ENCODE measurements at places on chromosomes 12 and 14.

GRCh38 chr14:63543826-63544406, 739 bp upstream of the PPP2R5E start:
- no peak for DNase-seq

GRCh38 chr12:47746073-47746472, 12.6 kb downstream of the RAPGEF3 start:
- no peak for DNase-seq

DNA sequence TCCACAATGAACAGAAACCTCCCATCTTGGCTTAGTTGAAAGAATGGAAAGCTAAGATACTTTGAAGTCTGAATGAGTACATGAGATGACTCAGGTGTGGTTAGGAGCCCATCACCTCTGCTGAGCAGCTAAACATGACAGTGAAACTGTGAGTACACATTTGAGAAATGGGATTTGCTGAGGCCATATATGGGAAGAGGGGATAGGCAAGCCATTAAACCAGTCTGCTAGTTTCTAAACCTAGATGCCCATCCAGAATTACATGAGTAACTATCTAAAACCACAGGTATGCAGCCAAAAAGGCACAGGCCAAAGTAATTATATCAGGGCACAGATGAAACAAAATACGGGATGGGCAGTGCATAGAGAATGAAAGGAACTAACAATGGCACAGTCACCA, 41.2 kb downstream of the NKX2-1 start:
- DNase-seq = no peak

DNA sequence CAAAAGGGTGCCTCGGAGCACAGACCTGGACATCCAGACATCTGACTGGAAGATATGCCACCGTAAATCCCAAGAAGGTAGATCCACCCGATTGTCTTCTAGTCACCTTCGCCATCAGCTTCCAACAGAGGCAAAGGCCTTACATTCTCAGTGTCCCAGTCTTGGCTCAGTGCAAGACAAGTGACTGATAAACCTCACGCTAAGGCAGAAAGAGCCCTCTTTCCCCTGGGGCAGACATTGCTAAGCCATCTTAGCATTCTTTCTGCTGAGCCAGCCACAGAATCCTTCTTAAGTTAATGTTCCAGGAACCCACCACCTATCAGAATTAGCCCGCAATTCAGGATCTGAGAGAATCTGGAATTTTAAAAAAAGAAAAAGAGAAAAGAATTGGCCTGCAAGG, 4.3 kb upstream of the PLEKHG6 start:
- DNase-seq = no peak

DNA sequence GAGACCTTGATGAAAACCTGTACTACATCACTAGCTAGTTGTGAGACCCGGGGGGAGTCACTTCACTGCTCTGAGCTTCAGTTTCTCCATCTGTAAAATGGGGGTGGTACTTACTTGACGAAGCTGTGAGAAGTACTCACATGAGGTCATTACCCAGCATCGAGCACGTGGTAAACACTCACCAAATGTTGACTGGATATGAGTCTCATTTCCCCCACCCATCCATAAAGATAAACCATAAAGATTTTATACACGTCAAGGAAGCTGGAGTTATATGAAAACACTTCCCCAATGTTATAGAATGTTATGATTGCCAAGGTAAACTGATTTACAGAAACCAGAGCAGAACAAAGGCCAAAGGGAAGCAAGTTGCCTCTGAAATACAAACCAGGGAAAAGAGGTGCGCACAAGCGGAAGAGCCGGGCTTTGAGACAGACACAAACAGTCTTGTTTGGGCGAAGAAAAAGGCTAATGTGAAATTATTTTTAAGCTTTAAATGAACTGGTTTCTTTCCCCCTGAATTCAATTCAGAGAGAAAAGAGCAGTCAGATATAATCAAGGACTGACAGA, 536.8 kb downstream of the MED13L start:
- no peak for DNase-seq

- no peak for DNase-seq
Measured at GRCh38 chr12:42810006-42810405, 220.5 kb upstream of the PRICKLE1 start.

DNA sequence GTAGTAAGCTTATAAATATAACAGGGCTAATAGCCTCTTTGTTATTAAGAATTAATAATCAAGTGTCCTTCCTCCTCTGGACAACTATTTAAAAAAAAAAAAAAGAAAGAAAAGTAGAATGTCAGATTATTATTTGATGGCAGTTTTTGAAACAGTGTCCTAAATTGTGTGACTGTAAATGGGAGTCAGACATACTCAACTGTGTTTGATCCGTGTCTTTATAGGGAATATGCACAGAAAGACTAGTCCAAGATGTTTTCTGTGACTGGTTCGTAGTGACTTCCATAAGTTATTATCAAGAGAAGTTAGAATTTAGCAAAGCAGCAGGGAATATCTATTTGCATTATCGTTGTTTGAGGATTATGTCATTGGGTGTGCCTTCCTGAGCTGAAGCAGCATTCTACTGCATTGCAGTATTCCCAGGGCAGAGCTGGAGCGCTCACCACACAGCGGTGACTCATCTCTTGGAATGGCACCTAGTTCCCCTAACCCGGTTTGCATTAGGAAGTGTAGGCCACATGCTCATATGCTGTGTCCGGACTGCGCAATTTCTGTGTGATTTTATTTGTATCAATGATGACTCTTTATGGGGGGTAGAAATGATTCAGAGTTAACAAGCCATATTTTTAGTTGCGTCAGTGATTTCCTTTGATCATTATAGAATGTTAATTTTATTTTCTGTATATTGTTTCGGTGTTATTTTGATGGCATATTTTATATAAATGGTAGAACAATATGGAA, 7.9 kb downstream of the DYNC1H1 start:
- peak; percentile 98 for DNase-seq

DNA sequence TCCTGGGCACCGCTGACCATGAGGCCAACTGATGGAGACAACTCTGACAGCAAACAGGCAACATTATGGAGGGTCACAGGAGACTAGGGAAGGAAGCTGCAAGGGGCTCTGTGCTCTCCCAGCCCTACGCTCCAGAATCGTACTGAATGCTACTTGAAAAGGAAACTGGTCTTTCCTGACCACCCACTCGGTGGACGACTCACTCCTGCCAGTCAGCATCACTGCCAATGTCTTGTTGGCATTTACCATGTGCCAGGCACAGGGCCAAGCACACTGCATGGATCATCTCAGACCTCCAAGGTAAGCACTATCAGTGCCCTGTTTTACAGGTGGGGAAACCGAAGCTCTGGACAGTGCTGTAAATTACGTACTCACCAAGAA, 38.0 kb downstream of the CCDC85C start:
- no peak for DNase-seq

DNA sequence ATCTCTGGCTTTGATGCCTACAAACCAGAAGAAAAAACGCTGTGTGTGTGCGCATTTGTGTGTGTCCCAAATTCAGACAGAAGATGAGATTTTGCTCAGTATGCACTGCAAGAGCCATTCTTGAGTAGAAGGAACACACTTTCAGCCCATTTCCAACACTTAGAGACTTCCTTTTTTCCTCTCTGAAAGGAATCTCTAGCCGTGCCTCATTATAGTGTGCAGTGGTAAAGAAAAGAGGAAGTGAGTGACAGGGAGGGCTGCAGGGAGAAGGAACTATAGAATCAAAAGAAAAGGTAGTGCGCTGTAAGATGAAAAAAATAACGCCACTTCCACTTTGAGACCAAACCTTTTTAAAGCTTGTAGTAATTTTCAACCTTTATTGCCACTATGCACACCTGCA, 1400.9 kb upstream of the FLRT2 start:
- DNase-seq = peak; percentile 20

DNA sequence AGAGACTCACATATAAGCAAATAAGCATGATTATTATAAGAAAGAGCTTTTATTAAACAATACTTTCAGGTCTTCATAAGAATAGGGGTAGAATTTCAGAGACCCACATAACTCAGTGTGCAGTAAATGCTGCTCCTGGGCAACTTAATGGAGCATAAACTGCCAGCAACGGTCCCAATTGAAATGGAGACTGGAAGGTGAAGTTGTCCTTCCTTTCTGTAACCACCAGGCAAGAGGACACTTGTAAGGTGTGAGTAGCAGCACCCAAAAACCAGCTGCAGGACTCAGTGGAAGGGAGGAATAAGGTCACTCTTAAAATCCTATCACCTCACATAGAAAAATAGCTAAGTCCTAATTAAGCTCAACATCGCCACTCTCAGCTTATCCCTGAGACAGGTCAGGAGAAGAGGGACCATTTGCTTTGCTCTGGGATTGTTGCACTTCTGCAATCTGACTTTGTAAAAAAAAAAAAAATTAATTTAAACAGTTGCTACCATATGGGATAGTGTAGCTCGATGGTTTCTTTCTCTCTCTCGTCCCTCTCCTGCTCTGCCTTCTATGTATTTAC, 22.7 kb upstream of the LTA4H start:
- DNase-seq = no peak

- no peak for DNase-seq
Measured at GRCh38 chr14:63897721-63898163, 44.9 kb downstream of the SYNE2 start.

GRCh38 chr12:114361545-114361944, 44.4 kb downstream of the TBX5 start:
- DNase-seq = no peak

DNA sequence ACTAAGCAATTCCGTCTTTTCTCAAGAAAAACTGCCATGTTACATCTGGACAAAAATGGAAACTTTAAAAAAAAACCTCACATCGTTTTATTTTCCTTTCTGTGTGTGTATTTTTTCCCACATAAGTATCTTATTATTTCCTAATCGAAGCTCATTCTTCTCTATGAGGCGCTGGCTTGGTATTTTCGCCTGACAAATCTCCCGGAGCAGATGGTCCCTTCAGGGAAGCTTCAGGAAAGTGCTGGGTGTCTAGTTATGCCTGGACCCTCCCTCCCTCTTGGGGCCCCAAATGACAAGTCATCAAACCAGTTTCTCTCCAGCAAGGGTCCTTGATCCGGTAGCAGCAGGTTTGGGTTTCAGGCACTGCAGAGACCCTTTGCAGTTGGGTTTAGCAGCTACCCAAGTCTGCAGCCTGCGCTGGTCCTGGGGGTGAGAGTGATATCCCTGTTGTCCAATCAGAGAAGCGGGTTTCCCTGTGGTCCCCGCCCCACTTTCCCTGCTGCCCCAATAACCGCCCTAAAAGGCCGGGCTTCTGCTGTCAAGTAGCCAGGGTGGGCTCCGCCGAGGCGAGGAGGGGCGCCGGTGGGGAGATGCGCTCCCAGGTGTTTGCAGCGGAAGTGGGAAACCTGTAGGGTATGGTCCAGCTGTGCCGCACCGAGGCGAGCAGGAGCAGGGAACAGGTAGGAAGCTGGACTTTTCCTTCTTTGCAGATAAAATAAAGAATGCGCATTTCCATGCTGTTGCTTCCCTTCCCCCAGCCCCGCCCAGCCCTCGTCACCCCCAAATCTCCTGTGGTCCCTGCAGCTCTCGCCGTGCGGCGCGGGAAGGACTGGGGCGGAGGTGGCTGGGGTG, at the start of gene CNTN1:
Gene CNTN1 (plus strand): TSS at position 527 of the 852 bp plus-strand sequence.
- peak; percentile 3 for DNase-seq

GRCh38 chr12:52523824-52524223, 3.6 kb upstream of the KRT5 start:
- no peak for DNase-seq

DNA sequence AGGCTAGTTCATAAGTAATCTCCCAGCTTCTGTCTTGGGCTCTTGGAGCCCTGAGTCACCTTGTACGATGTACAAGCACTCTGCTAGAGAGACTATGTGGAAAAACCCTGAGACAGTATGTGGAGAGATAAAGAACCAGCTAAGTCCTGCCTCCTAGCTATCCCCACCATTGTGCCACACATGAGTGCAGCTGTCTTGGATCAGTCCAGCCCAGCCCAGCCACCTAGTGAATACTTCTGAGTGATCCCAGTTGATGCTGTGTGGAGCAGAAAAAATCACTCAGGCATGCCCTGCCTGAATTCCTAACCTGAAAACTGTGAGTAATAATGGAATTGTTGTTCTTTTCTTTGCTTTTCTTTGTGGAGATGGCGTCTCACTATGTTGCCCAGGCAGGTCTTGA, 5.1 kb upstream of the SERPINA6 start:
- no peak for DNase-seq

DNA sequence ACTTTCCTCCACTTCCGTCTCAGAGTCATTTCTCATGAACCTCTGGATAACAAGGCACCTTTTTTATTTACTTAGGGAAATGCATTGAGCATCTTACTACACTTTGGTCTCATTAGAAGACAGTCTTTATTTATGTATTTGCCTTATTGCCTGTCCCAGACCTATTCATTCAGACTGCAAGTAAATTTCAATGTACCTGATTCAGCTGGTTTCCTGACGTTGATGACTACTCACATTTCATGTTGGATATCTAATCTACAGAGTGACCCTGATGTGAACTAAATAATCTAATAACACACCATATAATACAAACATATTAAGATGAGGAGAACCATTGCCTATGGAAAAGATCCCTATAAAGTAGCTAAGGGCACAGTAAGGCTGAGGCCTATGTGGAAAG, 267.7 kb downstream of the SLC6A15 start:
- DNase-seq = no peak

GRCh38 chr12:56634242-56634836, 4.2 kb upstream of the BAZ2A start:
- DNase-seq = no peak

DNA sequence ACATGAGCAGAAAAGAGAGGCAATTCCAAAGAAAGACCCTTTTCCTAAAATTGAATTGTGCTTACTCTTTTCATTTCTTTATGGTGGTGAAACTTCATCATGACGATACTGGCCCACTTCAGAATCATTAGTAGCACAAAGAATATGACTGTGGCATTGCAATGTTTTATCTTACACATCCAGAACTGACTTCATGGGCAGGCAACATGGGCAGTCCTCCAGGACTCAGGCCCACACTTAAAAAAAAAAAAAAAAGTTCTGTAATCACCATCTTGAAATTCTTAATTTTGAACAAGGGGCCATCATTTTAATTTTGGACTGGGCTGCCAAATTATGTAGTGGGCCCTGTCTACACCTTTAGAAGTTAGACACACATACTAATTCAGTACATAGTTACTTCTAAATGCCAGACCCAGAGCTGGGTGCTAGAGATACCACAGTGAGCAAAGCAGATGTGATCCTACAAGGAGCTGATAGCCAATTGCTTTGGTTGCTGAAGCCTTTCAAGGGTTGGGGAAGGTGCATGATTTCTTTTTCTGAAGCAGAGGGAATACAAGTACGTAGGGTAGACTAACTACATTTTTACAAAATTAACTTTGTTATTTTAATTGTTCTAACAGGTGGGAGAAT, 35.2 kb downstream of the HELB start:
- no peak for DNase-seq

- DNase-seq = no peak
Measured at GRCh38 chr14:67335781-67336180, 23.8 kb downstream of the ATP6V1D start.

- DNase-seq = no peak
Measured at GRCh38 chr14:76937181-76938091, 91.1 kb downstream of the IRF2BPL start.

GRCh38 chr14:61492474-61492873, 171.1 kb downstream of the PRKCH start:
- DNase-seq = no peak
